NCI-H1092 (cell line): ENCODE measurements at places on chromosomes 1 and 21.

DNA sequence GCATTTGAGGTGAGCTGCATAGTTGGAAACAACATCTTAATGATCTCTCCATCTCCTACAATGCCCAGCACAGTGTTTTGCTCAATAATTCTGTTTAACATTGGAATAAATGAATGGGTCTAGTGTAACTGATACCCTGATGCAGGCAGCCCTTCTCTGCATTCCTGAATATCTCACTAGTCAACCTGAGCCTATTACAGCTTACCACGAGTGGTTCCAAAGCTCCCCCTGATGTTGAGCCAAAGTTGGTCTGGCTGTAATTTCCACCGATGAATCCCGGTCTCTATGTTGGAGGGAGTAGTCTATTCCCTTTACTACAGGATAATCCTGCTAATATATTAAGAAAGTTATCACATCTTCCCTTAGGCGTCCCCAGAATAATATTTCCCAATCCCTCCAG lies 63.8 kb downstream of the ZBTB18 start:
- no peak for DNase-seq

DNA sequence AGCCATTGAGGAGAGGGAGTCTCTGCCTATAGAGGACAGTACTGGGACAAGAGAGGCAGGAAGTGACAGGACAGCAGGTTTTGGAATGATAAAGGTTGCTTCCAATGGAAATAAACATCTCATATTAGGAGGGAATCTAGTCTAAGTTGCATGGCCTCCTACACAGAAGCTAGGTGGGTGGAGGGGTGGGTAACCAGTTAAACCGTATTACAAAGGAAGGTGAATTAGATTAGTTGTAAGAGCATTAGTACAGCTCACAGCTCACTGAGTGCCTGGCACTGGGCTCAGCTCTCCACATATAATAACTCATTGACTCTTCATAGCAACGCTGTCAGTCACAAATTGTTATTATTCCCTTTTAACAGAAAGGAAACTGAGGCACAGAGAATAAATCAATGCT lies 468.1 kb downstream of the PTPRU start:
- DNase-seq, result no peak

DNA sequence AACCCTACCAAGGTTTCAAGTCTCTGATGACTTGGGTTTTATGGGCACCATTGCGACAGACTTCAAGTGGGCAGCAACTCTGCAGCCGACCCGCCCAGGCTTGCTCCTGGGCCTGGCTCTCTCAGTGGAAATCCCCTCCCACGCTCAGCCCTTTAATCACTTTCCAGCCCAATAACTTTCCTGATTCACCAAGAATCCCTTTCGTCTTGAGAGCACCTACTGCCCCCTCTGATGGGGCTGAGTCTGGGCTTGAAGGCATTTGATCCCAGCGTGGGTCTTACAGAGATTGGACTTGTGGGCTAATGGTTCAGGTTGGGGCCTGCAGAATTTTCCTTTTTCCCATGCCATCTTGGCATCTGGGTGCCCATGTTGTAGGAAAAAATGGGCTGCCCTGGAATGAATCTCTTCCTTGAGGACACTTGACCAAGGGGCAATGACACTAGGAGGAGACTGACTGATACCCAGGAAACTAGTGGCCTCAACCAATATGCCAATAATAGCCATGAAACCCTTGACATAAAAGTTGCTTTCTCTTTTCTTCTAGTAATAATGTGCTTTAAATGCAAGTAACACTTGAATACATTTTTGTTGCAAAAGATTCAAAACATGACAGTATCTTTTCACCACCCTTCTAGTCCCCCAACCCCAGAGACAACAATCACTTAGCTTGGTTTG lies 7.8 kb upstream of the PHLDA3 start:
- DNase-seq, result no peak

DNA sequence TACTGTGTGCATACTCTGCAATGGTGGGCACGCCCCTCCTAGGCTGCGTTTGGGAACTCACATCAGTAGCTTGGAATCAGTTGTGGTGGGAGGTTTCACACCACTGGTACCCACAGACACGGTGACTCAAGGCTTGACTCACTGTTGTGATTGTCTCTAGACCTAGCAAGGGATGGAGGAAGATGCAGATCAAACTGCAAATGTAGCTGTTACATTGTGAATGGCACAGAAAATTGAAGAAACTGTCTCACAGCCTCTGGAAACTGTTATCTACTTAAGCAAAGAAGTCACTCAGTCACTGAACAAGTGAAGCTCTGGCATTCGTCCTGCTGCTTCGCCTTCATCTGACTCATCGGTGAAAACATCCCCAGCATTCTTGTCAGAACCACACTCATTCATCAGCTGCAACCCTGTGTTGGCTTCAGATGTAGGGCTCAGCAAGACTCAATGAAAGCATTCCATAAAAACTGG lies 59.5 kb downstream of the POFUT2 start:
- DNase-seq, result no peak

DNA sequence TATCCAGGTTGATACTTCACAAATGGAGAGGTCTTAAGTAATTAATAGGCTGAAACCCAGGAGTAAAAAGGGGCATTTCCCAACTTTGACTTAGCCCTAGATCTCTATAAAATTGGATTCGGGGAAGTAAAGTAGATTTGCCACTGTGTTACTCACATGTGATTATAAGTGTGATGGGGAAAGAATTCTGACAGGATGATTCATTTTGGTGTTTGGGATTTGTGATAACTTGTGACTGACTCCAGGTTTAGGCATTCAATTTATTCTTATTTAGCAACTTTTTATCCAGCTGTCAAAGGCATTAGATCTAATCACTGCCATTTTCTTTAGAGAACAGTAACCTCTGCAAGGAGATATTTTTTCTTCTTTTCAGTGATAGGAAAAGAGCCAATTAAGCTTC lies 175.5 kb downstream of the ASTN1 start:
- DNase-seq, result no peak
